Non-pigmented ciliary epithelial cell (primary cell): ENCODE measurements at places on chromosomes 3 and 15.

DNA sequence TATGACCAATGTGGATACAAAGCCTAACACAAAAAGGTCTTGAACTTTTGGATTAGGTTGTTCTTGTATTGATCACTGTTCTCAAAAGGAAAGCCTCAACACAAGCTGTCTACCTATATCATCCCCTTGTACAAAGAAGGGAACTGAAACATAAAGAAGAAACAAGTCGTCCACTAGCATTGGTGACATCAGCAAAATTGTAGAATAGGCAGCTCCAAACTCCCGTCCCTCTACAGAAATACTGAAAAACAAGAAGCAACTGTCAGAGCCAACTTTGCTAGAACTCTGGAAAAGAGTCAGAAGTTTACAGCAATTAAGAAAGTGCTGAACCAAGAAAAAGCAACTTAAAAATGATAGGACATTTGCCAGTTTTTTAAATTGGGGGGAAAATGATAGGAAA lies 7.5 kb upstream of the NR1I2 start:
- DNase-seq = no peak

DNA sequence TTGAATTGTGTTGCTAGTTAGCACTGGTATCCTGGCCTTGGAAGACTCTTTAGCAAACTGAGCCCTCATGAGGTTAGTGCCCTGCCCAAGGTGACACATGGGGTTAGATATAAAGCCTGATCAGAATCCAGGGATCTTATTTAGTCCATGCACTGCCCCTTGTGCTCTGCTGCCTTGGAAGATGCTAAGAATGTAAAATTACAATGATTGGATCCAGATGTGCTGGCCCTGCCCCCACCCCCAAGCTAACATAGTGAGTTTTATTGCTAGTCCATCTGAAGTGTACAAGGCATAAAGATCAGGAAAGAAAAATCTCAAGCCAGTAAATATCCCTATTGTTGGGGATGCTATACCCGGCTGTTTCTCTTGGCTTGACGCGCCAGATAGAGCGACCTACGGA lies 248.1 kb upstream of the C2CD4B start:
- no peak for DNase-seq

DNA sequence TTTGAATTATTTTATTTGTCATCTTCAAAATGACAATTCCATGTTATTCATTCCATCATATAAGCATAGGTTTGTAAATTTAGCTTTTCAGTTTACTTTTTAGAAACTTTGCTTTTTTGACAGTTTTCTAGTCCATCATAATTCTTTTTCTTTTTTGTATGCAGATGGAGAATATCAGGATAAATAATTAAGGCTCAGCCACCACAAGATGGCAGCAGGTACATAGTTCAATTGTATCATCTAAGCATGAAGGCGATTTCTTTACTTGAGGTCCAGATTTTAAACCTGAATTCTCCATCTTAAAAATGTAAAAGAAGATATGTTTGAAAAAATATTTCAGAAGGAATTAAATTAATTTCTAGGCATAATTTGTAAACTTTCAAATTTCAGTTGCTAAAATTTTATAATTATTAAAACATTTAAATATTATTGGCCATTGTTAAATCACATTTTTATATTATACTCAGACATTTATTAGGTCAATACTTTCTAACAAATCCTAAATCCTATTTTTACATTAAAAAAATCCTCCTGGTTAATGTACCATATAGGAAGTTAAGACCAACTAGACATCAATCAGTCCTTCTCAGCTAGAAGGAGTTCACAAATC lies 15.1 kb downstream of the PLSCR5 start:
- DNase-seq = no peak

DNA sequence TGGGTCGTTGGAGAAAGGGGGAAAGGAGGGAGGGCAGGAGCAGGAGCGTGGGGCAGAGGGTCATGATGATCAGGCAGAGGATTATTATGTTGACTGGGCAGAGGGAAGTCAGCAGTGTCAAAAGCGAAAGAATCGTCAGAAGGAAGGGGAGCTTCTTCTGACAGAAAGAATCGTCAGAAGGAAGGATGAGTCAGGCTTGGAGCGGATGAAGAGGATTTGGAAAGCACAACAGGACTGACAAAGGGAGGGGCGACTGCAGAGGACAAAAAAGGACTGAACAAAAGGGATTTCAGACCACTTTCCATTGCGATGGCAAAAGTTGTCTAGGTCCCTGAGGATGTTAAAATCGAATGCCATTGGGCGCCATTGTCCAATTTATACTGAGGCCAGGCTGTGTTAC lies 1053.5 kb downstream of the SI start:
- DNase-seq = no peak

DNA sequence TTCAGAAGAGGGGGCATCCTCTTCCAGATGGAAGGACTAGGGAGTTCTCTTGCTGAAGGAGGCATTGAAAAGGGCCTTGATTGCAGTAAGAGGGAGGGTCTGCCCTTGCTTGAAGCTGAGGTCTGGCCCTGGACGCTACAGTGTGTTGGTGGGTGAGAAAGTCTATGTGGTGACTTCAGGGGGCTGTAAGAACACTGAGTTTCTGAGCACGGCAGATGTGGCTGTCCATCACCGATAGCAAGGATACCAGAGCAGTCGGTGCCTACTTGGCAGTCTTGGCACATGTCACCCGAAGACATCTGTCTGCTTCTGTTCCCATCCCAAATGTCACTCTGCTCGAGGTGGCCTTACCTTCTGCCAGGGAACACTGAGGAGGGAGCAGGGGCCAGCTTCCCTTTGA lies 631.1 kb upstream of the CFAP20DC start:
- DNase-seq = no peak

GRCh38 chr3:97265237-97266005 lies 451.0 kb downstream of the EPHA6 start:
- DNase-seq = no peak

DNA sequence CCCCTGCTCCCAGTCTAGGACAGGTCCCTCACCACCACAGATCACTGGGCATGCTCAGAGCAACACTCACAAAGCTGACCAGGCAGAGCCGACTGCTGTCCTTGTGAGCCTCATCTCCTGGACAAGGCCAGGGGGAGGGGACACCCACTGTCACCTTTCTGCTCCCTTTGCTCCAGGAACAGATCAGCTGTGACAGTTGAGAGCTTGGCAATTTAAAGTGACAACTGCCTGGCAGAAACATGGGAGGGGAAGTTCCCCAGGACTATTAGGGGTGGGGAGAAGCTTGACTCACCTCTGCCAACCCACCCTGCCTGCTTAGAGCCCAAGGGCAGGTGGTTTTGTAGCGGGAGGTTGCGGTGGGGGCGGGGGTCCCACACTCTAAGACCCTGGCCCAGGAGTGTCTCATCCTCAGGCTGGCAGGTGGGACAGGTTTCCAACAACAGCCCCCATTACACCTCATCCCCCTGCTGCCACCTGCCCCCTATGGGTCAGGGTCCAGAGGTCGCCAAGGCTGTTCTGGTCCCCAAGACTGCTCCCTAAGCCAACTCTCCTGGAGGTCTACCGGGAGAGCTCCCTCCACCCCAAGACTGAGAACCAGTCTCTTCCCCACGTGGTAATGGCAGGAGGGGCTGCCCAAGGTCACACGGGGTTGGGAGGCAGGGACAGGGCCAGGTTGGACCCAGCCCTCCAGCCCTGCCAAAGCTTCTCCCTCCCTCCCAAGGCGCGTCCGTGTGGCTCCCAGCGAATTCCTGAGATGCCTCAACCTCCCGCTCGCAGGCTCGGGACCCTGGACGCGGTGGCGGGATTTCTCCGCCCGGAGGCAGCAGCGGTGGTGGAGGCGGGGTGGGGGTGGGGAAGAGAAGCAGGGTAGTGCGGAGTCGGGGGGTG lies 80.4 kb downstream of the IQSEC1 start:
- no peak for DNase-seq

GRCh38 chr3:16875876-16876550 lies 8.7 kb upstream of the PLCL2 start:
- DNase-seq = no peak

DNA sequence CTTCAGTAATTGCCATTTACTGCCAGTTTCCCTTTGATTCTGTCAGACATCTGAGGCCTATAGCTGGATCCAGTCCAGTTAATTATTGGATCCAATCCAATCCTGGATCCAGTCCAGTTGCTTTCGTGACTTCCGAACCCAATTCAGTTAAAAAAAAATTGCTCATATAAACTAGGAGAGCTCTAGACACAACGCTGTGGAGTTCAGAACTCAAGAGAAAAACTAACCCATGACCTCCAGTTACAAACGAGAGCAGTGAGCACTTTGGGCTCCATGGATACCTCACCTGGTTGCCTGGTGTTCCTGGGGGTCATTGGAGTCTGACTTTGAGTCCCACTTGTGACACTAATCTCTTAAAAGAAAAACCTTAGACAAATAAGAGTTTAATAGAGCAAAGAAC lies 269.8 kb downstream of the THSD4 start:
- DNase-seq = no peak

DNA sequence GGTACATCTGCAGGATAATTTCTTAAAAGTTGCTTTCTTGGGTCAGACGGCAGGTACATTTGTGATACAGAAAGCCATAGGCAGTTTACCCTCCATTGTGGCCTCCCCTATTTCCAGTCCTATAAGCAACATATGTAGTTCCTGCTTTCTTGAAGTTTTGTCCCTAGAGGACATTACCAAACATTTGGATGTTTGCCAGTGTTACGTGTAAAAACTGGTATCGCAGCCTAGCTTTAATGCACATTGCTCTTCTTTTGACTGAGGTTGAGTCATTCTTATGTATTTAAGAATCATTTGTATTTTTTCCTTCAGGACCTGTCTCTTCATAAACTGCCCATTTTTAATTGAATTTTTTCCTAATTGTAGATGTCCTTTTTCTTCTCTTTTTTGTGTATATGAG lies 114.3 kb downstream of the DIPK2A start:
- no peak for DNase-seq

DNA sequence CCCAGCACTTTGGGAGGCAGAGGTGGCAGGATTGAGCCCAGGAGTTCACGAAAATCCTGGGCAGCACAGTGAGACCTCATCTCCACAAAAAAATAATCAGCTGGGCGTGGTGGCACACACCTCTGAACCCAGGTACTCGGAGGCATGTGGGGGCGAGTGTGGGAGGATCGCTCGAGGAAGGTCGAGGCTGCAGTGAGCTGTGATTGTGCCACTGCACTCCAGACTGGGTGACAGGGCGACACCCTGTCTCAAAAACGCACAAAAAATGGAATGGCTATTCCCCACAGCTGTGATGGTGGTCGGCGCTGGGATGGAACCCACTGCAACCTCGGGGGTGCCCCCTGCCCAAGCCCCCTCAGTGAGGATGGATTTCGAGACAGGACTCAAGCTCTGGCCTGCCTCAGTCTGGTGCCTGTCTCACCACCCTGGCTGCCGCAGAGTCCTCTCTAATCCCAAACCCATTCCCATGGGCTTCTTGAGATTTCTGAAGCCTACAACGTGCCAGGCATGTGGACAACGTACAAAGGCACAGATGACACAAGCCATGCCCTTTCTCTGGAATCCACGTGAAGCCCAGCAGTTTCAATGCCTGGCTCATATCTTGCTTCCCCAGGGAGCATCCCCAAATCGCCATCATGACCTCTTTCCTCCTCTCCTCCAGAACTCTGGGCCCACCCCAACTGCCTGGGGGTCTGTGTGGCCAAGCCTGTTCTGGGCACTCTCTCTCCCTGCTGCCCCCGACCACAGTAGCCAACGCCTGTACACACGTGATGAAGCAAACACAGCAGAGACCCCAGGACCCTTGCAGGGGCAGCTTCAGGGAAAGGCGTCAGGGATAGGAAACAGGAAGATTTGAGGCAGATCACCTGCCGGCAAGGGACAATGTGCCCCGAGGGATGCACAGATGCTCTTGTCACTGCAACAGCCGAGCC lies 32.4 kb downstream of the ADAMTS17 start:
- no peak for DNase-seq

DNA sequence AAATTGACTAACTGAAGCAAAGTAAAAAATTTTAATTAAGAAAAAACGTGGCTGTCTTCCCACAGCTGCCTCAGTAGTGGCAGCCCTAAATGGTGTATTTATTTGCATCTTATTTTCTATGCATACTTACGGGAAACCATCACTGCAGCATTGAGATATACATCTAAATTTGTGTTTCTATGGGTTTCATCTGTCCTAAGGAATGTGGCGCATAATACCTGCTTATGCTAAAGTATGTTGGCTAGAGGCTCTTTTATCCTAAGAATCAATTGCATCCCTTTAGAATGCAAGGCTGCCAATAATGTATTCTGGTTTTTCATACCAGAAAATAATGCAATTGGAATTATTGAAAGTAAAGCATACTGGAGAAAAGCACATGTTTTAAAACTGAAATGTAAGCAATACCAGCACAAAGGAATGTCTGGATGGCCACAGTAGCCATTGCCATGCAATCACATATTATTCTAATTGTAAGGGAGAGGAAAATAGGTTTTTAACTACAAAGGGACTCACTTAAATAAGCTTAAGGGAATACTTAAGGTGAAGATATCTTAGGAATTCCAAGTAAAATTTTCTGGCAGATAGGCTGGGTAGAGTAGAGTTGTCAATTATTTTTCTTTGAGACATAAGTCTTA lies 834.5 kb upstream of the NECTIN3 start:
- DNase-seq = no peak
